ENCODE measurements at places on chromosomes 5 and 9.
A peak's percentile ranks its signal among the peaks of the same experiment; 100 is the strongest.

- DNase-seq, result no peak
Observed at GRCh38 chr5:51832934-51833470, 449.8 kb downstream of the ISL1 start.

DNA sequence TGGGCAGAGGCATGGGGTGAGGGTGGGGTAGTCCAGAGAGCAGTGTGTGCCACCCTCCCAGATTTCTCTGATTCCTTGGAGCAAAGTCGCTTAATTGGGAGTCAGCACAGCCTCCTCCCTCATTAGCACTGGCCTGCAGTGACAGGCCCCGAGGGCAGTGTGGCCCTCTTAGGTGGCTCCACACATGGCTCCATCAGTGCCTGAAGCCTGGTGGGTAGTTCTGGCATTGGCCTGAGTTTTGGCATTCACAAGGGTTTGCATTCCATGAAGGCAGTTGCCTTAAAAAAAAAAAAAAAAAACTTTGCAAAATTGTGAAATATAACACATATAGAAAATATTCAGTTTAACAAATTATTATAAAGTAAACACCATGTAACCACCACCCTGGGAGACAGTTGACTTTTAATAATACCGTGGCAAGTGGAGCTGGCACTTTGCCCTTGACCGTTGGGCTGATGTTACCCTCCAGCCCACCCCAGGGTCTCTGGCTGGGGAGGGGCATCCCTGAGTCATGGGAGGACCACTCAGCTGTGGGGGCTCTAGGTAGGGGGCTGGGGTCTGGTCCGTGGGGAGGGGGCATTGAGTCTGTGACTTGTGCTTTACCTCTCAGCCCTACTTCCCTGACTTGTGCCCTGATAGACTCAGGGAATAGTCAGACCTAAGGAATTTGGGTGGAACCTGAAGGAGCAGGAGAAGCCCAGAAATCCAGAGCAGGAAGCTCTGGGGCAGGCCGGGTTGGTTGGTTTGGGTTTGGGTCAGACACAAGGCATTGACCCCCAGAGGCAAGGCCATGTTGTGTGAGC, 51.3 kb upstream of the PITX1 start:
- DNase-seq, result no peak

GRCh38 chr9:70412832-70413463, 1.5 kb downstream of the KLF9 start:
- DNase-seq, result no peak

GRCh38 chr5:53971551-53971950, 338.8 kb downstream of the ARL15 start:
- DNase-seq, result no peak

- DNase-seq, result no peak
Observed at GRCh38 chr5:32531885-32532520, 53.4 kb upstream of the SUB1 start.

- DNase-seq, result no peak
Observed at GRCh38 chr5:173763410-173763809, 124.7 kb upstream of the CPEB4 start.

GRCh38 chr5:149946118-149946517, 1.5 kb upstream of the PDE6A start:
- no peak for DNase-seq

DNA sequence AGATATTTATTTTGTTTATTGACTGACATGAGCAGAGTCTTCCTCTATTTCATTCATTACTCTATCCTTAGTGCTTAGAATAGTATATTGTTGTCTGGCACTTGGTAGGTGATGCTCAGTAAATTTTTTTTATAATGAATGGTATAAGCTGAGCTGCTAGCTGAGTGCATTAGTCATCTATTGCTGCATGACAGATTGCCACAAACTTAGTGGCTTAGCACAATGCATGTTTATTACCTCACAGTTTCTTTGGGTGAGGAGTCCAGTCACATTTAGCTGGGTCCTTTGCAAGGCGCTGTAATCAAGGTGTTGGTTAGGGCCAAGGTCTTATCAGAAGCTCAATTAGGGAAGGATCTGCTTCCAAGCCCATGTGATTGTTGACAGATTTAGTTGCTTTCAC, 23.1 kb downstream of the SMAD5 start:
- DNase-seq, result no peak

DNA sequence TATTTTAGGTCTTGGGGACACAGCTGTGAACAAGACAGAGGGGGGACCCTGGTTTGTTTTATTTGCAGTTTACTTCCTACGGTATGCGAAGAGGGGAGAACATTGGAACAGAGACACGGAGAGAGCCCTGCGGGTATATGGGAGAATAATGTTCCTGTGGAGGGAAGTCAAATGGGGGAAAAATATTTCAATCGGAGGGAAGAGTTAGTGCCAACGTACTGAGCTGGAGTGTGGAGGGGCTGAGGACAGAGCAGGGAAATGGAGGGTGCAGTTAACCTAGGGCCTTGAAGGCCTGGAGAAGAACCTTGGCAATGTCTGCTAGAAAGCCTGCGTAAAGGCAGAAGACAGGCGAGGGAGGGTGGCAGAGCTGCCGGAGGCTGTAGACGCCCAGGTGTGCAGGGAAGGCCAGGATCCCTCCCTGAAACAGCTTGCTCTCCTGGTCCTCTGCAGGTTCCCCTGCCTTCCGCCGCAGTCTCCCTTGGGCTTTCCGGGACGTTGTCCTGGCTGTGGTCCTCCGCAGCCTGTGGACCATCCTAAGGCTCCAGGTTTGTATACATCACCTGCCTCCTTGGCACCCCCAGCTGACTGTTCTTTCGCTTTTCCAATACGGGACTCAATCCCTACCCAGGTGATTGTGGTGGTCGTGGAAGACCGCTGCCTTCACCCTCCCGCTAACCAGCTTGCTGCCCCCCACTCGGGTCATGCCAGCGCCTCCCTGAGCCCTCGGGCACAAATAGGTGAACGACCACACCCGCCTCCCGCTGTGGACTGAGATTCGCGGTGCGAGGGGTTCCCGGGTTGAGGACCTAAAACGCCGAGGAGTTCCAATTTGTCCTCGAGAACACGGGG, 1.9 kb upstream of the RACK1 start:
- DNase-seq, result no peak

GRCh38 chr5:75510417-75510835, 1.0 kb downstream of the CERT1 start:
- peak; percentile 1 for DNase-seq

GRCh38 chr9:95822583-95823431, 52.7 kb upstream of the ERCC6L2 start:
- DNase-seq, result no peak

DNA sequence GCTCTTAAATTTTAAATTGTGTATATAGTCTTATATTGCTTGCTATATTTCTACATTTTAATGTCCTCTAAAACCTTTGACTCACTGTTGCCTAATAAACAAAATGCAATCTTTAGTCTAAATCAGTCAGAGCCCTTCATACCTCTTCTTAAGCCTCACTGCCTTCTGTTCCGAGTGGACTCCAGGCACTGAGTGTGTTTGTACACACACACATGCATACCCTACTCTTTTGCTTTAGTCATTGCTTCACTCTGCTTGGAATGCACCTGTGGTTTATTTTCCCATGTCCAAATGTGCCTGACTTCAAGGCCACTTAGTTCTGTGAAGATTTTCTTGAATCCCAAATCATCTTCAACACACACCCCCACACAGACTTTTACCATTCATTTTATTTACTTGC, 60.9 kb downstream of the SLC12A2 start:
- DNase-seq, result no peak

GRCh38 chr5:5135957-5136676, 4.0 kb upstream of the ADAMTS16 start:
- no peak for DNase-seq

- DNase-seq, result no peak
Observed at GRCh38 chr9:1273859-1274258, 223.7 kb downstream of the DMRT2 start.

DNA sequence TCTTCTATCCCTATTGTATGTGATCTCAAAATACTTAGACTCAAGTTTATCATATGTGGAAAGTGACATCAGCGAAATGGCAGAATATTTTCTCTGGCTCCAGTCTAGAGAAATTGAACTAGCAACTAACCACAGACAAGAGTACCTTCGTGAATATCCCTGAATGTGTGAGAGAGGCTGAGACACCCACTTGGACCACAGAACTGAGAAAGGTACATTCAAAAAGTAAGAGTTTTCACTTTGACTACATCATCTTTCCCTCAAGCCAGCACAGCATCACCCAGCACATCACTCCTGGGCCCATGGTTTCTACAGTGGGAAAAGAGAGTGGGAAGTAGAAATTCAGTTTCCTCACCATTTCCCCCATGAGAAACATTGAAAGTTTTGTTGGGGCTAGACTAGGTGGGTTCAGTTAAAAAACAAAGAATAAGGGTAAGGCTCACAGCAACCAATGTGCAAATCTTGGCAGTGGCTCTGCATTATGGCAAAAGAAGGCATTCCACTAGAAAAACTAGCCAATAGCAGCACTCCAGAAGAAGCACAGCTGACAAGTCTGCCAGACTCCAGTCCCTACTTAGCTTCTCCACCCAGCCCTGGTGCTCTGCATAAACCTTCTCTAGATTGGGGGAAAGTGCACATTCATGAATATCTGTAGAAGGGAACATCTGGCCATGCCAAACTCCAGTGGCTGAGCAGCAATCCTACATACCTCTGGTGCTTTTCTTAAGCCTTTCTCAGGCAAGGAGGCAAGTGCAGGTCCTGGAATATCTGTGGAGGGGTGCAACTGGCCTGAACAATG, 225.6 kb upstream of the VLDLR start:
- DNase-seq, result no peak

DNA sequence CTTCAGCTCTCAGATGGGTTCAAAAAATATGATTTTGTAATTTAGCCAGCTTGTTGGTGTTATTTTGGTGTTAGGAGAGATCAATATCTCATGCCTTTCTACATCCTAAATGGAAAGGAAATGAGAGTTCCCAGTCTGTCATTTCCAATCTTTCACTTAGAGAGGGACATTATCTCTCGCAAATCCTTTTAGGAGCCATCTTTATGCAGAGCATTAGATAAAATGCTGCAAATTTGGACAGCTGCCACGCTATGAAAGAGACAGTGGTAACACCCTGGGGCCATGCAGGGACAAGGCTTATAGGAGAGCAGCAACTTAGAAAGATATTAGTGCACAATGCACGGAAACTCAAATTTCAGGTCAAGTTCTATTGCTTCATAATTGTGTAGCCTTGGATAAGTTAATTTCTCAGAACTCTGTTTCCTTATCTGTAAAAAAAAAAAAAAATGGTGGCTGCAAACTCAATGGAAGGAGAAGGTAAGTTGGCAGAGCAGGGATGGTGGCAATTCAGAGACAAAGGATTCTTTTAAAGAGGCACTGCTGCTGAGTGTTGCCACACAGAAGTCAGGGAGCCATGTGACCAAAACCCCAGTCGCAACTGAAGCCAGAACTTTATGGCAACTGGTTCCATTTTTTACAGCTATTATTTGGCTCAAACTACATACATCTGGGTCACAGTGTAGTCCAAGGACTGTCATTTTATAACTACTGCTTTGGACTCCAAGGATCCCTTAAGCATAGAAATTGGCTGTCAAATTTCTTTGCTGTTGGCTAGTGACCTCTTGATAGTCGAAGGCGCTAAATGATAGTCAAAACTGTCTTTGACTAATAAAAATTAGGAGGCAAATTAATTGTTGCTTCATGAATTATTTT, 210.2 kb downstream of the FRMD3 start:
- no peak for DNase-seq

DNA sequence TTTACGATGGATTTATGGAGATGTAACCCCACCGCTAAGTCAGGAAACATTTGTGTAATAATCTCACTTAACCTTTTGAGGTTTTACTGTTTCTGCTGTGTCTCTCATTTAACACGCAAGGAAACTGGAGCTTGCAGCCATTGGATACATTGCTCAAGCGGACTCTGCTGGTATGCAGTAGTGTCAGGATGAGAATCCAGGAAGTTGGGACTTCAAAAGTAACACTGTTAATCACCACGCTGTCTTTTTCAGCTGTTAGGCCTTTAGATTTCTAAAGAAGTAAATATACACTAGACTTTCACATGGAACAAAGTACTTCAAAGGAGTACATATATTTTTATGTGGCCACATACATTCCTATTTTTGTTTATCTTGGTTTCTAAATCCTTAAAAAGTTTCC, 114.7 kb downstream of the LPAR1 start:
- DNase-seq, result no peak

DNA sequence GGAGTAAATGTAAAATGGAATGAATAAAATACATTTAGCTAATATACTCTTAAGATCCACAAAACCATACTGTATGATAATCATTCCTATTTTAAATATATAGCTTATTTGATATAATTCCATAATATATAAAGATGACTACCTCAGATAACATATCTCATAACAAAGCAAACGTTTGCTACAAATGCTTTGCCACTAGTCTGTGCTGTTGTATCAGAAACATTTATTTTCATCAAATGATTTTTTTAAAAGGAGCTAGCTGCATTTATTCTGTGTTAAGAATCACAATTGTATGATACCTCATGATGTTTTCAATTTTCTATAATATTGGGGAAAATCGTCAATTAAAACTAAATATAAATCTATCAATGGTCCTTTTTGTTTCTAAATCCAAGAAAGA, 567.2 kb downstream of the PTPRD start:
- no peak for DNase-seq

DNA sequence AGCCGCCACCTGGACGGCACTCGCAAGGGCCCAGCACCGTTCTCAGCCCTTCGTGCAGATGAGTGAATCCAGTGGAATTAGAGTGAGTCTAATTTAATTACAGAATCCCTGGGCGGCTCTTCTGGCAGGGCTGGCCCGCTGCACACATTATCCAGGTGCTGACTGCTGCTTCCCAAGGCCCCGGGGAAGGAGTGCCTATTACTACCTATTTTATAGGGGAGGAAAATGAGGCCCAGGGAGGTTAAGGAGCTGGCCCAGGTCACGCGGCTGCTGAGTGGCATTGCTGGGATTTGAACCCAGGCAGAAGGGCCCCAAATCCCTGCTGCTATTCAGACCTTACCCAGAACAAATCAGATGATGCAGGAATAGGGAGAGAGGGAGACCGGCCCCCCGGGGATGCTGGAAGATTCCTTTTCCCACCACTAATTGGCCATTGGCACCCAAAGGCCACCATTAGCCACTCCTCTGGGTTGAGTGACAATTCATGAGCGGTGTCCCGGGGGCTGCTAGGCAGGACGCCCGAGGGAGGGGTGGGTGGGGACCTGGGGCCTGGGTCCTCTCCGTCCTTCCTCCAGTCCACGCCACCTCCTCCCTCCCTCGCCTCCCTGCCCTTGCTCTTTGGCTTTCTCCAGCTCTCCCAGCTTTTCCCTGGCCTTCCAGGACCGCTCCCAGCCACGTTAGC, 10.3 kb upstream of the QRFP start:
- no peak for DNase-seq

DNA sequence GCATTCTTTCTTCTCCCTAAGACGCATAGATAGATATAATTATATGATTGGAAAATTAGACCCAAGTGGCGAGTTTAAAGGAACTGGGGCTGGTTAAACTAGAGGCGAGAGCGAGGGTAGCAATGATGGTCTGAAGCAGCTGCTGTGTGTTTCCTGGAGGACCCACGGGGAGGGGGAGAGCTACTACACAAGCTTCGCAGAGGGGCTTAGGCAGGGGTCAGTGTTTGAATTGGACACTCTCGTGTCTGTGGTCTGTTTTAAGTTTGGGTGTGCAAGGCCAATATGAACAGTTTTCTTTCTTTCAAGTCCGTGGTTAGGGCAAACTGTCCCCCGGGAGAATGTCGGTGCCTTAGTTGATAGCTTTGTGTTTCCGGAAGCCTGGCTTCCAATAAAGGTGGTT, 43.1 kb downstream of the PDZD2 start:
- no peak for DNase-seq

All from HL-60 (cell line).